ENCODE measurements at places on chromosomes 12 and 14.

DNA sequence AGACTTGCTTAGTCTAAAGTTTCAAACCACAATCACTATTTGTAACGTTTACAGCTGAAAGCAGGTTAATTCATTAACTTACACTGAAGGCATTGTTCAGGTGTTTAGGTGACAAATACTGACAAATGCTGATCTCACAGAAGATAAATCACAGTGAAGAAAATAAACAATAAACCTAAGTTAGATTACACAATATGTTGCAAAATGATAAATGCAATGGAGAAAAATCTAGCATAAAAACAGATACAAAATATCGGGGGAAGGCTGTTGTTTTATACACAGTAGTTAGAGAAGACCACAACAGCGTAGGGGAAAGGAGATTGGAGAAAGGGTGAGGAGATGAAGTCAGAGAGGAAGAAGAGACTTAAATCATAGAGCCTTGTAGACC, 3.0 kb downstream of the SCAF11 start:
- DNase-seq, result no peak

- DNase-seq, result no peak
Observed at GRCh38 chr12:45732250-45732649, 2.7 kb downstream of the ARID2 start.

DNA sequence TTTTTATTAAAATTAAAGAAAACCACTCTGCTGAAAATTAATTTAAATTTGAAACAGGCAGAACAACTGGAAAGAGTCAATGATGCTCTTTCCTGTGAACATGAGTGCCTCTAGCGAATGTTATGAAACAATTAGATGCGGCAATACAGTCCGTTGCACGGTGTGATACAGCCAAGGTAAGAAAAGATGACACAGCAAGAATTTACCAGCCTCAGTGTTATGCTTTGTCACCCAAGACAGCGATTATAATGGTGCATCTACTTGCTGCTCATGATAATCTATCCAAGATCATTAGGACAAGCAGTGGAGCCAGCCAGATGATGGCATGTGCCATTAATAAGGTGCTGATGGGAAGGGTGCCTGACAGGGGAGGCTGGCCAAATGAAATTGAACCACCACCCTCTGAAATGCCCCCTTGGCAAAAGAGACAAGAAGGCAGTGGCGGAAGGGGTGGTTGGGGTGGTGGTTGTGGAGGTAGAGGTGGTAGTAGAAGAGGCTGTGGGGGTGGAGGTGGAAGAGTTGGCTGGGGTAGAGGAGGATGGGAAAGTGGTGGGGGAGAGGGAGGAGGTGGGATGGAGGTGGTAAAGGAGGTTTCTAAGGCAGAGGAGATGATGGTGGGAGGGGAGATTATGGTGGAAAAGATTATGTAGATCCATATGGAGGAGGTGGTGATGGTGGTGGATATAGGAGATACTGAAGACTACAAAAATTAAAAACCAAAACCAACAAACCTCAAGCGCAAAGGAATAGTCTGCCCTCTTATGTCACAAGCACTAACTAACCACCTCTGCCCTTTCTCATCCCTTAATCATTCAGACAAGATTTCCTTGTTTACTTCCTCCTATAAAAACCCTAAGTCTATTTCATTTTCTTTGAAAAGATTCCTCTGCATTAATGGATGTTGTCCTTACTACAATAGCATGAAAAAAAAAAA, 4.0 kb upstream of the RESF1 start:
- no peak for DNase-seq

DNA sequence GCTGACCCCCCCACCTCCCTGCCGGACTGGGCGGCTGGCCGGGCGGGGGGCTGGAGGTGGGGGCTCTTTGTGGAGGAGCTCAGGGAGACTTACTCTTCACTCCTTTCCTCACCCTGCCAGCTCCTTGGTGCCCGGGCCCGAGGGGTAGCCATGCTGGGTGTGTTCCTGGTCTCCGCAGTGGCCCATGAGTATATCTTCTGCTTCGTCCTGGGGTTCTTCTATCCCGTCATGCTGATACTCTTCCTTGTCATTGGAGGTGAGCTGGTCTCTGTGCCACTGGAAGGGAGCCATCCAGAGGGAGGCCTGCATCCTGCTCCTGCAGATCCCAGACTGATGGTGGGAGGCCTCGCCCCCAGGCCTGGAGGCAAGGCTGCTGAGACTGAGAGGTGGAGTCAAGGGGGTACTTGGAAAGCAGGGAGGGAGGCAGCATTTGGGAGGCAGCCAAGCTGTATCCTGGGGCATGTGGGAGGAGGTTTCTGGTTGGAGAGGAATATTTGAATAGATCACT, 19.7 kb downstream of the SOAT2 start:
- DNase-seq, result no peak

DNA sequence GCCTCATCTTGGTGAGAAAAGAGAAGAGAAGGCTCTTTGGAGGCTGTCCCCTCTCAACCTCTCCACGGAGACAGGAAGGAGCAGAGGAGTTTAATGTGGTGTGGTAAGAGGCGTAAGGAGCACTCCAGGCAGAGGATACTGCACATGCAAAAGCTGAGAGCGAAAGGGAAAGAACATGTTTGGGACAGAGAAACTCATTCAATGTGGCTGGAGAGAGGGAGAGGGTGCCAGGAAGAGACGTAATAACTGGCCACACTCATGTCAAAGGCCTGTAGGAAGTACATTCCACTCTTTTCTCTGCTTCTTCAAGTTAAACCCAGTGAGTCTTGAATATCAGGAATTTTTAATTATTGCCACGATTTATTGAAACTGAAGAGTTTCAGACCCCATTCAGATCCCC, 12.0 kb downstream of the VDR start:
- DNase-seq, result no peak

GRCh38 chr12:18643681-18644080, 94.1 kb downstream of the PLCZ1 start:
- no peak for DNase-seq

DNA sequence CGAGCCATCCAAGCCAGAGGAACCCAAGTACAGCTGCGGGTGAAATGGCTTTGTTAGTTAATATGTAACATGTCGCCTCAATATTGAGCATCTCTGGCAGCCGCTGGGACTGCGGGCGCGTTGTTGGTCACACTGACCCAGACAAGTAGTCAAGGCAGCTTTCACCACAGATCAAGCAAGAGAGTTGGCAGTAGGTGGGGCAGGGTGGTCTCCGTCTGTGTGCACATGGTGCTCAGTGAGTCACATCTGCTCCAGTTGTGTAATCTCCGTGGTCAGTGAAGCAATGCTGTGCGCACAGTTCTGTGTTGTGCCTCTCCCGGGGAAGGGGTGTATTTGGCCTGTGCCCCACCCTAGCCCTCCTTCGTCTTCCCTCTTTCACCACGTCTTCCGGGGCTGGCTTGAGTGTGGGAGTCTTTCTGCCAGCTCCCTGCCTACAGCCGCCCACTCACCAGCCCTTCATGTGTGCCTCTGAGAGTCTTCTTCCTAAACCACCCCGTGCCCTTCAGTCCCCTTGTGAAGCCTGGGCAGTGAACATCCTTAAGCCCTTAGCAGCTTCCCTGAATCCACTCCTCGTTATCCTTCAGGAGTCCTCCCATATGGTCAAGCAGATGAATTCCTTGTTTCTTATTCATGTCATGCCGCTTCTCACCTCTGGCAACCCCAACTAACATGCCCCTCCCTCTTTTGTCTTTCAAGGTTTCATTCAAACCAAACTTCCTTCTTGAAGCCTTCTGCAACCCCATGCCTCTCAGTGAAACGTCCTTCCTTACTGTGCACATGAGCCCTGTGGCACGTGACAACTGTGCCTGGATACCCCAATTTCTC, 242.1 kb downstream of the CACNA1C start:
- DNase-seq, result no peak

- DNase-seq, result no peak
Observed at GRCh38 chr12:22858849-22859570, 234.0 kb downstream of the ETNK1 start.

DNA sequence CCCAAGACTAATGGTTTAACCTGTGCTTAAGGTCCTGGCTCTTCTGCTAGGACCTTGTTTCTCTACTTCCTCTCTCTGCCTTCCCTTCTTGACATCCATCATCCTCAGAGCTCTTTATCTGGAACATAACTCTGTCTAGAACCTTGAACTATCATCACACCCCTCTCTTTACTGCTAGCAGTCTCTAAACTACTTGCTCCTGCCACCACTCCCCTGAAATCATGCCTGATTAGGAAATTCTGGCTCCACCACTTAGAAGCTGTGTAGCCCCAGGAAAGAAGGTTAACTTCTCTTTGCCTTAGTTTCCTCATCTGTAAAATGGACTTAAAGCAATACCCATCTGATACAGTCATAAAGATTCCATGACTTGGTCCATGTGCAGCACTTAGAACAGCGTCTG, 9.1 kb downstream of the SLC38A1 start:
- DNase-seq, result no peak

GRCh38 chr14:33990790-33991189, 39.9 kb upstream of the EGLN3 start:
- DNase-seq, result no peak

- no peak for DNase-seq
Observed at GRCh38 chr14:69554500-69554899, 20.2 kb downstream of the CCDC177 start.

DNA sequence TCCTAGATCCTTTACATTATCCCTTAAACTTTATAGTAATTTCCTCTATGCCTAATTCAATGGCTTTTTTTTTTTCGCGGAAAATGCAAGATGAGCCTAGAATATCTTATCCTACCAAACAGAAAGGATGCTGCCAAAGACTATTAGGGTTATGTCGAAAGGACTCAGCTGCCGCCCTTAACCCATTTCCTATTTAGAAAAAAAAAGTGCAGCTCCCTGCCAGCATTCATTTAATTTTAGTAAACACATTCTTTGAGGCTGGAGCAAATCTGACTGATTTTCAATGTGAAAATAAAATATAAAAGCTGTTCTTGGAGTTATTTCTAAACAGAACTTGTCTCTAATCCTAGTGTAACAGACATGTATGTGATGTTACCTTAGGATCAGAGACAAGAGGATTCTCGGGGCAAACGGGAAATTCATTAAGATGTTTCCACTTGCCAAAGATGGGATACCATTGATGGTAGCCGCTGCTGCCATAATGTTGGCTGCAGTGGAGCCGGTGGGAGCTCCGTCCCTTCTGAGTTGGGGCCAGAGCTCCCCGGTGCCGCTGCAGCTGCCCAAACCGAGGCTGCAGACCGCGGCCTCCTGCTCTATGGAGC, 8.2 kb upstream of the A2M start:
- no peak for DNase-seq

All from NCI-H2107 (cell line).